ENCODE measurements at places on chromosomes 2 and 18.
A peak's percentile ranks its signal among the peaks of the same experiment; 100 is the strongest.

GRCh38 chr2:42944779-42945415, 152.5 kb upstream of the HAAO start:
- DNase-seq = peak; percentile 39

DNA sequence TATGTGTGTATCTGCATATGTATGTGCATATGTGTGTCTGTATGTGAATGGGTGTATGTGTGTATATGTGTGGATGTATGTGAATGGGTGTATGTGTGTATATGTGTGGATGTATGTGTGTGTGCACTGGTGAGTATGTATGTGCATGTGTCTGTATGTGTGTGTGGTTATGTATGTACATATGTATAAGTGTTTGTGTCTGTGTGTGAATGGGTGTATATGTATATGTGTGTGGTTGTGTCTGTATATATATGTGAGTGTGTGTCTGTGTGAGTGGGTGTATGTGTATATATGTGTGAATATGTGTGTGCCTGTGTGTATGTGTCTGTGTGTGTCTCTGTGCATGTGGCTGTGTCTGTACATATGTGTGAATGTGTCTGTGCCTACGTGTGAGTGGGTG, 748.4 kb upstream of the HS6ST1 start:
- DNase-seq = no peak

GRCh38 chr2:29787473-29788465, 133.6 kb downstream of the ALK start:
- DNase-seq = no peak

- no peak for DNase-seq
Measured at GRCh38 chr2:108346827-108347226, 30.9 kb upstream of the SULT1C4 start.

Data from renal cortical epithelial cell (primary cell).